ENCODE measurements at places on chromosomes 2 and 18.

- no peak for DNase-seq
Observed at GRCh38 chr2:141508086-141508752, 622.6 kb downstream of the LRP1B start.

- no peak for DNase-seq
Observed at GRCh38 chr2:72603481-72603880, 222.4 kb downstream of the EXOC6B start.

DNA sequence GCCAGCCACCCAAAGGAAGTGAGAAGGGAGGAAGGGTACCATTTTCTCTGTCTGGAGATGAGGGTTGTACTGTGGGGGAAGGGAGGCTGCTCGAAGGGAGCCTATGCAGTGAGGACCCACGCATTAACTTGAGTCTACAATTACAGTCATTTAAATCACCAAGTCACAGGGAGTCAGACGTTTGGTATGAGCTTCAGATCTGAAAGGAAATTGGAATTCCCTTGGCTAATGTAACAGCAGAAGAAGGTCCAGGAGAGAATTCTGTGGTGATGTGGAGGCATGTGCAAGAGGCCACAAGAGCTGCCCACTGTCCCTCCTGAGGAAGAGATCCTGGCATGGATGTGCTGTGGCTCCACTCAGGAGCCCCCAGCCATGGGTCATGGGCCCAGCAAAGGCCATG lies 22.5 kb downstream of the DAPL1 start:
- DNase-seq: no peak

GRCh38 chr2:9657731-9658130 lies 26.9 kb upstream of the YWHAQ start:
- no peak for DNase-seq

DNA sequence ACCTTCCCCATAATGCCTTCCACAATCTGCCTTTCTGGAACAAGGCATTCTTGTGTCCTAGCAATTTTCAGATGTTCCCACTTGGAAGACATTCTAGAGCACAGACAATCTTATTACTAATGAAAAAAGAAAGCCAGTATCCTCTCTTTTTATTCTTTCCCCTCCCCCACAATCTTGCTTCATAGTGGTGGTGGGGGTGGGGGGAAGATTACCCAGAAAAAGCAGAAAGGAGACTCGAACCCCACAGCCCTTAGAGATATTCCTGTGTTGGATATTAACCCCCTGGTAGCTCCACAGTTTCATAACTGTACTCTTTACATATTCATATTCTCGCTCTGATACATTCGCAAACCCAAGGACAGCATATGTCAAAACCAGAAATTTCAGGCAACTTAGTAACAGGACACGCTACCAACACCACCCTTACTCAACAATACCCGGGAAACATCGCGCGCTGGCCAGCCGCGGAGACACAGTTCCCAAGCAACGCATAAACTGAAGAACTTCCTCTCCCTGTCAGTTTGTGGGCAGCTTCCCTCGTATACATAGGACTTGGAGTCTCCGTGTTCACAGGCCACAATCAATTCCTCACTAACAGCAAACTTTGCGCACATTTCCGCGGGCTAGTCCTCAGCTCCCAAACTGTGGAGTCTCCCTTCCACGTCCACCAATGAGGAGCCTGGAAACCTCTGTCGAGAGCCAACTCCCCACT lies 793 bp downstream of the NR4A2 start:
- peak; percentile 39 for DNase-seq

DNA sequence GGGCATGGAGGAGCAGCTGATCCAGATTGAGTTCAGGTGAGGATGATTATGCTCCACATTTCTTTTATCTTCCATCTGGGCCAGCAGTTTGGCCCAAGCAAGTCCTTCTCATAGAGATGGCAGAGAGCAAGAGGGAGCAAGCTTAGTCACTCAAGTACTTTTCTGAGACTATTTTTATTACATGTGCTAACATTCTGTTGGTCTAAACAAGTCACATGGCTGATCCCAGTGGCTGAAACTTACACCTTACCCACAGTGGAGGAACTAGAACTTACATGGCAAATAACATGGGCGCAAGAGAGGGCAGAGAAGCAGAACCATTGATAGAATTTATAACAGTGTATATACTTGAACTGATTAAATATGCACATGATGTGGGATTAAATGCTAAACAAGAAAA lies 105.7 kb downstream of the KYNU start:
- DNase-seq: no peak

DNA sequence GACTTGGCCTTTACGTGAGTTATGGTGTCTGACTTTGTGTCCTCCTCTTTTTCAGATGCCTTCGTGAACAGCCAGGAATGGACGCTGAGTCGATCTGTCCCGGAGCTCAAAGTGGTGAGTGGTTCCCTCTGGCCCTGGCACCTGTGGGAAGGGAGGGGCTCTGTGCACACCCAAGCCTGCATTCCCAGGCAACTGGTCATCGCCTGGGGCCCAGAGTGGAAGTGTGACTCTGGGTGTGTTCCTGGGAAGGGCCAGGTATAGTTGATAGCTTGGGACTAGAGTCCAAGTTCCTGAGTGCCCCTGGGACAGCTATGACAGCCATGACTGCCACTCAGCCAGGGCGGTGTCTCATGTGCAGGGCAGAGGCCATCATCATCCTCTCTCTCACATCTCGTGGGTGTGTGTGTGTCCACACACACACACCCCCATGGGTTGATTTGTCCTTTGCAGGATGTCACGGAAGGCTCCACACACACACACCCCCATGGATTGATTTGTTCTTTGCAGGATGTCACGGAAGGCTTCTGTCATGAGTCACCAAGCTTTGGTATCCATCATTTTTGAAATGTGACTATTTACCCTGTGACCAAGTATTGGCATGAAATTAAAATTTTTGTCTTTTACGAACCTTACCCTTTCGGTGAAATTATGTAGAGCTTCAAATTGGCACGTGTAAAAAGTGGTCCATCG lies 215.4 kb downstream of the AGAP1 start:
- DNase-seq: no peak

DNA sequence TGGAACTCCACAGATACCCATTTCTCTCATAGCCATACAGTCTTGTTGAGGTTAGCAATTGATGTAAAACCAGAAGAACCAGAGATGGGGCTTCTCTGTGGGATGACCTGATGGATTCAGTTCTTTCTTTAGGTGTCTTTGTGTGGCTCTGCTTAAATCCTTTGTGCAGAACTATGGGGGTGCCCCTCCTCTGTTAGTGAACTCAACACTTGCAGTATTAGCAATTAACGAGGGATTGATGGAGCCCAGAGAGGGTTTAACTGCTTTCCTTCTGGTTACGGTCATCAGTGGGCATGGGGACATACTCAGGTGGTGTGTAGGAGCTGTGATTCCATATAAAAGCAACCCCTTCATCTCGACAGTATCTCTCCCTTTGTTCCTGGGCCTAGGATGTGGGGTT lies 406.8 kb upstream of the FAM98A start:
- DNase-seq: no peak

DNA sequence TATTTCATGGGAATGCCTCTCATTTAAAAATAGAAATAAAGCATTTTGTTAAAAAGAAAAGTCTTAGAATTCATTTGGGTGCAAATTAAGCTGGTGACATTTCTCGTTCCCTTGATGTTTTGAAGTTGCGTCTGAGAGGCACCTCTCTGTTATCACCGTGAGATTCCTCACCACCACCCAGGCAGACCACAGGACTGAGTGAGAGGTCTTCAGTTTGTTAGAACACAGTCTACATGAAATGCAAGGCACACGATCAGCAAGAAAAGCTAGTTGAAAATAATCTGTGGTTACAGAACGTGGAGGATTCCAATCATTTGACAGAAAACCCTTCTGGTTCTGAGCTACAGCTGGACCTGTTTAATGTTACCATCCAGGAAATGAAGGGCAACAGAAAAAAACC lies 116.0 kb downstream of the UXS1 start:
- no peak for DNase-seq

GRCh38 chr2:169107645-169108044 lies 38.3 kb downstream of the DHRS9 start:
- no peak for DNase-seq

- no peak for DNase-seq
Observed at GRCh38 chr2:126669772-126670171, 13.8 kb downstream of the GYPC start.

GRCh38 chr18:22223254-22223964 lies 54.0 kb downstream of the GATA6 start:
- peak; percentile 21 for DNase-seq

DNA sequence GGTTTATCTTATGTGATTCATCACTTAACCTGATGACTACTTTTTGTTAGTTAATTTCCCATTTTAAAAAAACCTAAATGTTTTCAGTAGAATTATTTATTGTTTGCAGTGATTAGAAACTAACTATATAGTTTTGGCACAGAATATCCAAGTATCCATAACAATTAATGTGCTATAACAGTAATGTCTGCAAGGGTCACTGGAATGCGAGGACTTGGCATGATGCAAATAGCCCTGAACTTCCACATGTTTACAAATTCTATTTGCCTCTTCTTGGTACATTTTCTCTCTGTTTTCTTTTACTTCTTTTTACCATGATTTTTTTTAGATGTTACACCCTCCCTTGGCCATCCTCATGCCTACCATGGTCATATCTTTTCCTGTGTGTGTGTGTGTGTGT lies 49.3 kb upstream of the GALNT3 start:
- DNase-seq: peak; percentile 95

DNA sequence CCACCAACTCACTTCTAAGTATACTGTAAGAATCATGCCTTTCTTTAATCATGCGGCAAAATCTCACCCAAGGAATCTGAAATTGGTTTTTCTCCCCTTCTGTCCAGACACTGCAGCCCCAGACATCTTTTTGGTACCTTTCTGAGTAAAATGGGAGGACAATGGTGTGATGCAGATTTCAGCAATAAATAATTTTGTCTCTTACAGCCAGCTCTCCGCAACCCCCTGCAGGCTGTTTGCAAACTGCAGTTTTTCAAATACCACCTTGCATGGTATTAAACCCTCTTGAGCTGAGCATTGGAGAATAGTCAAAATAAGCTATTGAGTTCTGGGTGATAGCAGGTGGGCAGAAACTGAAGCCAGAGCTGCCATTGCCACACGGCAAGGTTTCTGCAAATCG lies 32.2 kb downstream of the GPR39 start:
- DNase-seq: peak; percentile 28

GRCh38 chr2:239312741-239313667 lies 87.8 kb downstream of the HDAC4 start:
- no peak for DNase-seq

- DNase-seq: no peak
Observed at GRCh38 chr18:23169673-23170044, 34.4 kb downstream of the CABLES1 start.

- no peak for DNase-seq
Observed at GRCh38 chr2:104321796-104322349, 532.0 kb upstream of the POU3F3 start.

DNA sequence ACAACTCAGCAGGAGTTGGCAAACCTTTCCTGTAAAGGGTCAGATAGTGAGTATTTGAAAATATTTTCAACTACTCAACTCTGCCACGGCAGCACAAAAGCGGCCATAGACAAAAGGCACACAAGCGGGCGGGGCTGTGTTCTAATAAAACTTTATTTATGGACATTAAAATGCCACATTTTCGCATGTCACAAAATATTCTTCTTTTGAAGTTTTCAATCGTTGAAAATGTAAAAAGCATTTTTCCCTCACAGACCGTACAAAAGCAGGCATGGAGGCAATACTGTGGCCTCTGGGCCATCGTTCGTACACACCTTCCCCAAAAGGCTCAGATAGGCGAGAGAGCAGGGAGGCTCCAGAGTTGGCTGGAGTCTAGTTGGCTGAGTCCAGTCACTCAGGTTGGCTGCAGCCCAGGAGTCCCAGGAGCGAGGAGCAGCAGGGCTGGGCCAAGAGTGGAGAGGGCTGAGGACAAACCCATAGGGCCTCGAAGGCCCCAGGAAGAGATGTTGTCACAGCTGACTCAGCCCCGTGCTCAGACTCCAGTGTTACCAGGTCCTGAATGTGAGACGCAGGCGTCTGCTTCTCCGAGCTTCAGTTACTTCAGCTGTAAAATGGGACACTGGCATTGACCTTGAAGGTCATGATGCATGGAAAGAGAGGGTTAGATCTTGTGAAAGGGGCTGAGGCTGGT lies 42.5 kb downstream of the SDC1 start:
- DNase-seq: no peak

GRCh38 chr18:677145-677544 lies 19.7 kb downstream of the TYMS start:
- no peak for DNase-seq

DNA sequence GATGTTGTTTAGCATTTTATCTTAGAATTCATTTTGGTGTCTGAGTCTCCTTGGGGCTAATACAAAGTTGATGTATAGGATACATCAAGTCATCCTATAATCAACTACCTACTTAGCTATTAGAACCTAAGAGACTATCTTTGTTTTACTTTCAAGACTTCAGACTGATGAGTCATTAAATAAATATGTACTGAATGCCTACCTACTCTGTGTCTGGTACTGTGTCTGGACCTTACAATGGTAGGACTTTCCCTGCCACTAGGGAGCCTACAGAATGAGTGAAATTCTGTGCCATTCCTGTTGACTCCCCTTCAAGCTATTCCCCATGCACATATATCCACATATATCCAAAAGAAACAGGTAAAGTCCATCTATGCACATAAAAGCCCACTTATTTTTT lies 114.5 kb downstream of the ERBB4 start:
- DNase-seq: no peak

GRCh38 chr2:234672498-234673150 lies 175.7 kb upstream of the ARL4C start:
- DNase-seq: no peak

- DNase-seq: no peak
Observed at GRCh38 chr2:178844269-178844668, 37.0 kb upstream of the TTN start.

DNA sequence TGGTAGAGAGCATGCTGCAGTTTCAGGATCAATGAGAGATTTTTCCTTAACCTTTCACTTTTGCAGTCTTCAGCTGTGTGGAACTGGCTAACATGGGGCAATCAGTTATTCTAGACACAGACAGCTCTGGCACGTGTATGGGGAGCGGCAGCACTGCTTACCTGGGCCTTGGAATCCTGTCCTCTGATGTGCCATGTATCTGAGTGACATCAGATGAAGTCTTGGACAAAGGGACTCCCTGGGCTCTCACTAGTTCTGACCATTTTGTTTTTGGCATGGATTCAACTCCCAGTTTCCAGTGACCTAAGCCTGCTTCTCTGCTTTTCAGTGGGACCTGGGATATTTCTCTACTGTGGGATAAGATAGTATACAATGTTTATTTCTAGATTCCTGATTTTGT lies 54.3 kb downstream of the RNF144A start:
- no peak for DNase-seq

GRCh38 chr2:10787176-10787968 lies 25.2 kb downstream of the PDIA6 start:
- DNase-seq: no peak

GRCh38 chr18:44539926-44540325 lies 140.8 kb upstream of the SETBP1 start:
- no peak for DNase-seq

GRCh38 chr2:202510911-202511310 lies 123.9 kb upstream of the FAM117B start:
- no peak for DNase-seq
